GM23338 (cell line): ENCODE measurements at places on chromosomes 5 and 9. TPM values are rescaled to one million over a fixed set of nuclear protein-coding genes. Genes with fewer than 3 reads are reported as not detected.

Gene FLT4
- total RNA-seq: 13.8 and 17.3 TPM in 2 replicates

Gene PAEP
- not detected in 2 replicates for total RNA-seq

Gene PIGO
- total RNA-seq: 13.6 and 18.9 TPM in 2 replicates

Gene PCSK1
- 2.7 and 6.2 TPM in 2 replicates for total RNA-seq

Gene ISL1
- total RNA-seq: 0.38 and 1.8 TPM in 2 replicates

Gene BNC2
- total RNA-seq: 13.2 and 17.7 TPM in 2 replicates

Gene ZNF782
- 5.0 and 6.7 TPM in 2 replicates for total RNA-seq

DNA sequence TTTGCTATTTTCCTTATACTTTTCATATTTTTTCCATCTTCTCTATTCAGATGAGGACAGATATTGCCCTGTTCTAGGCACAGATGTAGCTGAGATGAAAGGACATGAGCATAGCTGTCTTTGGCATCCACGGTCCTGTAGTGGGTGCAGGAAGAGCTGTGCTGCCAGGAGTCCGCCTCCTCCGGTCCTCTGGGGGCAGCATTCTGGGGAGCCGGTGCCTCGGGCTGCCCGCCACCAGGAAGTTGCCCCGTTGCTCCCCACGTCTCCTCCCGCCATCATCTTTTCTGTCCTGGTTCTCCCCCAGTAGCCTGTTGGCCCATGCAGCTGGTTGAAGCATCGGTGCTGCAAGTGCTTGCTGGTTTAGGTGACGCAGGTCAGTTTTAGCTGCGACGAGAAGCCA is 170.0 kb upstream of the IRX4 start:
- peak; percentile 13 for DNase-seq

GRCh38 chr9:129761293-129761900 is 8.6 kb upstream of the PTGES start:
- DNase-seq: no peak

DNA sequence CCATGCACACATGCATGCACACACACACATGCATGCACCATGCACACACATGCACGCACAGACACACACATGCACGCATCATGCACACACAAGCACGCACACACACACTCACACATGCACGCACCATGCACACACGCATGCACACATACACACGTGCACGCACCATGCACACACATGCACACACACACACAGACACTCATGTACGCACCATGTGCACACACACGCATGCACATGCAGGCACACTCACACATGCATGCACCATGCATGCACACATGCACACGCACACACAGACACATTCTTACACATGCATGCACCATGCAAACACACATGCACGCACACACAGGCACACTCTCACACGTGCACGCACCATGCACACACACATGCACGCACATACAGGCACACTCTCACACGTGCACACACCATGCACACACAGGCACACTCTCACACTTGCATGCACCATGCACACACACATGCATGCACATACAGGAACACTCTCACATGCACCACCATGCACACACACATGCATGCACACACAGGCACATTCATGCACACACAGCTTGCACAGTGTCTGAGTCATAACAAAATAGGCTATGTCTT is 117.5 kb downstream of the TENT4A start:
- no peak for DNase-seq

DNA sequence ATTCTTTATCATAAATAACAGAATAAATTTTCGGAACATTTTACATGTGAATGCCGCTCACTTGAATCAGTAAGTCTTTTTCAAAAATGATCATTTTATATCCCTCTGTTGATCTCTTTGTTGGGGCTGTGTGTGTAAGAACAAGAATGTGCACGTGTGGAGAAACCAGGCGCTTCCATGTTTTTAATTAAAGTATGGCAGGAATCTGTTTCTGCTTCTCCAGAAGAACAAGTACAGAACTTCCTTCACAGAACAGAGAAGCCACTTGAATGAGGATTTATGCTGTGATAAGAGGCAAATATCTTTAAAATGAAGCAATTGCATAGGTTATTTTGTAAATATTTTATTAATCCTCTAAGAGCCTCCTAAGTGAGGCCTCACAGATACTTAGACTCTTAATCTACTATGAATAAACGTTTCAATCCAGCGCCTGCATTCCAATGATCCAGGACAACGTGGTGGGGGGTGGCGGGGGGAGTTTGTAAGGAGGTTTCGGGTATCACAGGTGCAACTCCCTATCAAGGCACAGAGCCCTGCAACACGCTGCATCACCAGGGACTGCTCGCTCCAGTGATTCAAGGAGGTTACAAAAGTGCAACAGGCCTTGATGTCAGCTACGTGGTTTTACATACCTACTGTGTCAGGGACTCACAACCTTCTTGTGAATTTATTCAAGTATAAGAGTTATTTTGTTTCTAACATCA is 409.2 kb downstream of the BNC2 start:
- DNase-seq: peak; percentile 84

DNA sequence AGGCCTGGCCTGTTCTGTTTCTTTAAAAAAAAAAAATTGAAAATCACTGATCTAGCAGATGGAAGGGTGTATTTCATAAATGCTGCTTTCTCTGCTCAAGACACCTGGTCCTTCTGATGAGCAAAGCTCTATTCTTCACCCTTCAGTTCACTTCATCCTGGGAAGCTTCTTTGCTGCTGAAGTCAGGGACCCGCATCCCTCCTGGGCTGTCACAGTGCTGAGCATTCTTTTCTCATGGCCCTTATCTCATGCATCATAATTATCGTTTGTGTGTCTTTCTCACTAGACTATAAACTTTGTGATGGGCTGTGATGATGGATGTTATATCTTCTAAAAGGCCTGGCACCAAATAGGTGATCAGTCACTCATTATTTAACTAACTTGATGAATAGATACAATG is 461.0 kb downstream of the GADD45G start:
- DNase-seq: no peak

GRCh38 chr9:13513716-13514444 is 234.4 kb upstream of the MPDZ start:
- peak; percentile 69 for DNase-seq

- no peak for DNase-seq
Measured at GRCh38 chr9:9212963-9213362, 1399.8 kb downstream of the PTPRD start.

GRCh38 chr9:15889555-15889954 is 336.7 kb downstream of the CCDC171 start:
- DNase-seq: no peak

- no peak for DNase-seq
Measured at GRCh38 chr5:86542532-86542931, 75.2 kb upstream of the COX7C start.

GRCh38 chr9:136059321-136059791 is 35.7 kb downstream of the NACC2 start:
- no peak for DNase-seq

DNA sequence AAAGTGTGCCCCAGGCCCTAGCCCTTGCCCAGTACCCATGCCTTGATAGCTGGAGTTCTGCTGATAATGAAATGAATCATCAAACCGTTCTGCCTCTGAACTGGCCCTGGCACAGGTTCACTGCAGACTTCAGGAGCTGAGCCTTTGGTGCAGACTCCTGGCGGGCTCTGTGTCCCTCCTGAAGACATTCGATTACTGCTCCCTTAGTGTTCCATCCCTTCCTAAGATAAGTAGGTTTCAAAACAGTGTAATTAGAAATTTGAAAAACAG is 97.2 kb downstream of the MVB12B start:
- DNase-seq: no peak

GRCh38 chr5:78005021-78005785 is 229.1 kb upstream of the TBCA start:
- no peak for DNase-seq

DNA sequence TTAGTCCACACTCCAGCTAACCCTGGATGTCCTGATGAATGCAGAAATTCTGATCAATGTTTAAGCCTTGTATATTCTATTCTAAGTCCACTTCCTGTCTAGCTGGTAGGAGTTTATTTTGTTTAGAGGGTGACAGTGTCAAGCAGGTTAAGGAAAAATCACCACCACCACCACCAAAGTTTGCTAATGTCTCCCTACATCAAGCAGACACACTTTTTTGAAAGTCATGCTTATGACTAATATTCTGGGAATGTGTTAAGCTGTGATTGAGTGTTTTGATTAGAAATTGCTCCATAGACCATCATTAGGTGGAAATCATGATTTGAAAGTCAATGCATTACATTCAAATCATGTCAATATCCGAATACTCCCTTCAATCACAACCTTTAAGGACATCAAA is 1530.1 kb downstream of the MAT2B start:
- no peak for DNase-seq

GRCh38 chr9:132293145-132293721 is 61.6 kb downstream of the SETX start:
- no peak for DNase-seq

DNA sequence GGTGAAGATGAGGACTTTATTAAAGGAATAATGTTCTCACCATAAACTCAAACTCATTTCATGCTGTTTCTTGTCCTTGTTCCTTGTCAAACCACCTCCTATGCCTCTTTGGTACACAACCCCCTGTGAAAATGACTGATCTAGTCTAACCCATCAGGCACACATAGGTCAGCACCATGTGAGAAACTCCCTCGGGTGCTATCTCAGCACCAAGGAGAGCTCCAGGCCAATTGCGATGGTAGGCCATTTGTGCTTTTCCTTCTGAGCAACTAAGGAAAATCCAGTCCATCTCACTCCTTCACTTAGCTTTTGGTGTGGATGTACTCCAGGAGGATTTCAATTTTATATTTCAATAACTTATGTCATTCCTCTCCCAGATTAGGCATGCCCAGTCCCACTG is 199.8 kb downstream of the ZNF608 start:
- peak; percentile 31 for DNase-seq
